ENCODE measurements at places on chromosomes 2 and 18. TPM values are rescaled to one million over a fixed set of nuclear protein-coding genes. Genes with fewer than 3 reads are reported as not detected.

DNA sequence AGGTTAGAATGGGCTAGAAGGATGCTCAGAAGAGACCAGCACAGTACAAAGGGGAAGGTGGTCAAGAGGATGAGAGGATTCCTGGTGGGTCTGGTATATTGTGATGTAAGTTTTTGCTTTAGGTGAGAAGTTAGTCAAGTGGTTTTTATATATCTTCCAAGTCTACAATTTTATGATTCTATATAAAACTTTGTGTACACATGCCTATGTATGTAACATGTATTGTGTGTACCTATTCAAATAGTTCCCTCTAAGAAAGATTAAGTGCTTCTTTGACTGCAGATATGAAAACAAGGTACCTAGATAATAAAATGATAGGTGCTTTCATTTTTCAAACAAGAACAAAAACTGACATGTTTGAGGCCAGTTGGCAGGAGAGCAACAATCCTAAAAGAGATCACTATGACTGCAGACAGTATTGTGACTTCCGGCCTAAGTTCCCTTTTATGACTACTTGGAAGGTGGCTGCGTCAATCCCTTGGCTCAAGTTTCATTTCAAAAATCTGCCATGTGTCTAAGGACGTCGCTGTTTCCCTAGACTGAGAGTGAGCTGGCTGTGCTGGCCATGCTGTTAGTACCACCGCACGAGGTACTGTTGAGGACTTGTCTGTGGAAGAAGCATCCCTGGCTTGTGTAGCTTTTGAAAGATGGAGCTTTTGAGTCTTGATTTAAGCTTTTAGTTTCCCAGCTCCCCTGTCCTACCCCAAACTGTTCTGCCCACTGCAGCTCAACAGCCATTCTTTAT is 123.1 kb downstream of the PRPF40A start:
- H3K4me1 ChIP-seq: no peaks in the 10 kb centered on the region
- H3K27ac ChIP-seq: peak overlapping the region; percentile 30
- no peak for DNase-seq
- H3K27me3 ChIP-seq: no peaks in the 10 kb centered on the region

DNA sequence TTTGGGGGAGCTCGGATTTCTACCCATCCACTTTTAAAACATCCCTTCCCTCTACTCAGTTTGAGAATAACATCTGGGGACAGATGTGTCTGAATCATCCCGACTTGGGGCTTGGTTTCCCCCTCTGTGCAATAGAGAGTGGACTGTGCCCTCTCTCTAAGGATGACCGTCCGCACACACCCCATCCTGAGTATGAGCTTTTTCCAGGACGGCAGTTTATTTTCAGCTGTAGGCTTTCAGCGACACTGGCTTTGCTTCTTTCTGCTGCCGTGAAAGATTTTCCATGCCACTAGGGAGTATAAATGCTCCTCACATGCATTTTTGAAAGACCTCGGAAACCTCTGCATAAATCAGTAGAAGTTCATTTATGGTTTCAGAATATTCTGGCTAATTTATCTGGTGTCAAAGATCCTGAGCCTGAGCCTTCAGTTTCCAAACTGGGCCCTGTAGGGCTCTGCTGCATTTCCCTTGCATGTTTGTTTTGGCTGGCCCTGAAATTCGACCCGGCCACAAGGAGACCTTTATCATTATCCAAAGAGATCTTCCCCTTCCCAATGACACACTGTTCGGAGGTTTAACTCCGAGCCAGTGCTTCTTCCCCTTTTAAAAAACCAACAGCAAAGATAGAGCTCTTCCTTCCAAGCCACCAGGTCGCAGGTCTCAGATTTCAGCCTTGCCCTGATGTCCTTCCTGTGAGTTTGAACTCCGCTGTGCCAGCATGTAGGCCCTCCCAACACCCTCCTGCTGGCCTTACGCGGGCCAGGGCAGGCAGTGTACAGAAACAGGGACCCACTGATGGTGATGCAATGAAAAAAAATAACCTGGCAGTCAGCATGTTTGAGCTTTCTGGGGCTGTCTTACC is 53.3 kb downstream of the FECH start:
- H3K4me3 ChIP-seq: no peak overlapping the region
- no peaks in the 10 kb centered on the region for H3K4me1 ChIP-seq
- no peaks in the 10 kb centered on the region for H3K36me3 ChIP-seq
- no peak overlapping the region for H3K27ac ChIP-seq
- no peak for DNase-seq

DNA sequence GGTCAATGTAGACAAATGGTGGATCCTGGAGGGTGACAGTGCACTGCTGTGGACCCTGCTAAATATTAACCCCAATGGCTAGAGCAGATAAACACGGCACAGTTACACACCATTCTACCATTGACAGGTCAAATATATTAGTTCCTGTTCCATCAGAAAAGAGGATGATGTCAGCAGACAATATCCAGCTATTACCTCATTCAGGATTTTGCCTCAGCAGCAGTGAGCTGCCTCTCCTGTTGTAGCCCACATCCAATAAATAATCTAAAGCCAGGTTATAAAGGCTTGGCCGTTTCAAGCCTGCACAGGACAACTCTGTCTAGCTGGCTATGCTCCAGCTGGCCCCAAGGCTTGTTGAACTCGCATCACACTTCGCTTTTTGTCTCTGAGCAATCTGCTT is 31.6 kb upstream of the NETO1 start:
- no peaks in the 10 kb centered on the region for H3K4me1 ChIP-seq
- DNase-seq: no peak
- H3K27ac ChIP-seq: no peak overlapping the region

The CNDP2 gene
- total RNA-seq: 249 TPM

The EMX1 gene
- total RNA-seq: 0.22 TPM

- H3K4me3 ChIP-seq: no peak overlapping the region
- peak; percentile 24 for DNase-seq
- H3K36me3 ChIP-seq: no peaks in the 10 kb centered on the region
- H3K27me3 ChIP-seq: no peaks in the 10 kb centered on the region
Measured at GRCh38 chr2:182077448-182078142, 91.9 kb downstream of the PPP1R1C start.

The CDK15 gene
- not detected for total RNA-seq

DNA sequence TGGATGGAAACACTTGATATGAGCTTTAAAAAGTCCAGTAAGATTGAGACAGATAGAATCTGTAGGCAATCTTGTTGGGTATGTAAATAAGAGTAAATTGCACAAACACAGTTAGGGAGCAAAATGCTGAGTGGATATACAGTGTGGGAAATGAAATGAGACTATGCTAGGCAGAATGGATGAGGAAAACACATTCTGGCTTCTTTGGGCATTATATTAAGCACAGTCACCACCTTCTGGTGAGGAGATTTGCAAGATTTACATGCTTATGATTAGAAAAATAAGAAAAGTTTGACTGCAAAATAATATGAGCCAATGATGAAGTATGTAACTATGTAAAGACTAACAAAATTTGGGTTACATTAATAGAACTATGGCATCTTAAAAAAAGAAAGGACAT is 2165.0 kb upstream of the CELF4 start:
- H3K4me1 ChIP-seq: no peaks in the 10 kb centered on the region
- H3K27ac ChIP-seq: no peak overlapping the region
- no peak for DNase-seq
- no peaks in the 10 kb centered on the region for H3K27me3 ChIP-seq

The ASTL gene
- total RNA-seq: not detected

The ZNF512 gene
- total RNA-seq: 51.2 TPM

The WNT6 gene
- total RNA-seq: not detected

GRCh38 chr2:163878718-163879117 is 142.9 kb upstream of the FIGN start:
- no peak overlapping the region for H3K4me3 ChIP-seq
- no peak overlapping the region for H3K27ac ChIP-seq
- H3K27me3 ChIP-seq: no peaks in the 10 kb centered on the region
- no peaks in the 10 kb centered on the region for H3K4me1 ChIP-seq
- peak; percentile 6 for DNase-seq

DNA sequence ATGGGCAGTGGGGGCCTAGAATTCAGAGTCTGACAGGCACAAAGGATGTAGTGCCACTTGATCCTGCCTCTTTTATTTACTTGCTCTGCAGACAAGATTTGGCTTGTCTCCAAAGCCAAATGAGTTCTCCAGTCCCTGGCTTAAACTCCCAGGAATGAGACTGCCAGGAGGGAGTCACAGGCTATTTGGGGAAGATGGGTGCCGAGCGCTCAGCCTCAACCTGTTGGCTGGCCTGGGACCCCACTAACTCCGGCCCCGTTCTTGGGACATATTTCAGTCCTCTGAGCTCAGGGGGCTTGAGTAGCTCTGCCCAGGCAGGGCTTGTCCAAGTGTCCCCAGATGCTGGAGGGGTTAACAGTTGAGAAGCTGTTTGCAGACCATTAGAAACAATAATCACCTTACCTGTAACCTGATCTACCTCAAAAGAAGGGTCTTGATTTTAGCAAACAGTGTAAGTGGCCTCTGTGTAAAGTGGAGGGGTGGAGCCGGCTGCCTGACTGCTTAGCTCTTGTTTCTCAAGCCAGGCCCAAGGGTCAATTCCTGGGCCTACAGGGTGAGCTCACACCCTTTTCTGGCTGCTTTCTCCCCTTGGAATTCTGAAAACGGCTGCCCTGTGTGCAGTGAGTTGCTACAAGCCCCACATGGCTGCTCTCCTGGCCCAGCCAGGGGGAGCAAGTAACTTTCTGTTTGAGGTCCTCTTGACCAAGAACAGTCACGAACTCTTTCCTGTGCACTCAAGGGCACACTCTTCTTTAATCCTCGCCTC is 27.1 kb upstream of the FZD5 start:
- no peak overlapping the region for H3K4me3 ChIP-seq
- H3K27me3 ChIP-seq: no peaks in the 10 kb centered on the region
- H3K27ac ChIP-seq: peak overlapping the region; percentile 84
- peak; percentile 94 for DNase-seq
- no peaks in the 10 kb centered on the region for H3K36me3 ChIP-seq
- peaks cover 25% of the 10 kb centered on the region for H3K4me1 ChIP-seq

Measured in thyroid gland (tissue), 4 donors.